CD4-positive, alpha-beta T cell treated with Interleukin-21 for 1 hour (primary cell): ENCODE measurements at places on chromosomes 16 and 17.

- DNase-seq, result no peak
Observed at GRCh38 chr16:31022544-31023251, 10.7 kb upstream of the STX4 start.

GRCh38 chr17:28986714-28987655 lies 18.8 kb downstream of the SEZ6 start:
- DNase-seq, result no peak

- DNase-seq, result peak; percentile 81
Observed at GRCh38 chr16:57485916-57486857, at the start of gene DOK4. DOK4 (minus strand) TSS chr16:57486493; CDS start chr16:57479507, 6,986 bp downstream.

- no peak for DNase-seq
Observed at GRCh38 chr17:74524653-74525464, 6.4 kb downstream of the CD300LB start.

GRCh38 chr16:11129378-11129781 lies 126.6 kb downstream of the SOCS1 start:
- no peak for DNase-seq

DNA sequence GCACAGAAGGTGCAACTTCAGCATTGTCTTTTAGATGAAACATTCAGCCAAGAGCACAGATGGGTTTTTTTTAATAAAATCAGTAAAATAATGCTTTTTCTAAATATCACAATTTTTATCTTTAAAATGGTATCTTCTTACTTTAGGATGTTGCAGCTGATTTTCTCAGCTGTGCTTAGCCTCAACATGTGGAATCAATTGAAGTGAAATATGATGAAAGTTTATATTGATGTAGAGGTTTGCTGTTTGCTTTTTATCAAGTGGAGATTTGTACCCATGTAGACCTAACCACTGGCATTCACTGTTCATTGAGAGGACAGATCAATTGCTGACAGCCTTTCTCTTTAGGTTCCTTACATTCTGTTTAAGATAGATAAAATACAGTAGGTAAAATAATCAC lies 107.8 kb downstream of the CYB561 start:
- DNase-seq, result no peak

- DNase-seq, result no peak
Observed at GRCh38 chr16:11260596-11260966, 4.6 kb upstream of the SOCS1 start.

DNA sequence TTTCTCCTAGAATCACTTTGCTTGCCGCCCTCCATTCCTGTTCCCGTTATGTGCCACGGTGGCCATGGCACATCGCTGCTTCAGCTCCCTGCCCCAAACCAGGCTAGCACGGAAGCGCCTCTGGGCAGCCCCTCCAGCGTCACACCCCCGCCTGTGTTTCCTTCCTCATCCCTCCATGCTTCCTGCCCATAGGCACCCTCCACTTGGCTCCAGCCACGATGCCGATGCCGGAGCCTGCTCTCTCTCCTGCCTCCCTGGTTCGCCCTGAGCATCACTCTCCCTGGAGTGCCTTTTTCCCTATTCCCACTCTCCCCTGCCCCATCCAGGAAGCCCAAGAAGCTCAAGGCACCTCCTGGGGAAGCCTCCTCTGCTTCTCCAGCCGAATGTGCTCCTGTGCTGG lies 3.2 kb upstream of the ARHGAP23 start:
- DNase-seq, result no peak

DNA sequence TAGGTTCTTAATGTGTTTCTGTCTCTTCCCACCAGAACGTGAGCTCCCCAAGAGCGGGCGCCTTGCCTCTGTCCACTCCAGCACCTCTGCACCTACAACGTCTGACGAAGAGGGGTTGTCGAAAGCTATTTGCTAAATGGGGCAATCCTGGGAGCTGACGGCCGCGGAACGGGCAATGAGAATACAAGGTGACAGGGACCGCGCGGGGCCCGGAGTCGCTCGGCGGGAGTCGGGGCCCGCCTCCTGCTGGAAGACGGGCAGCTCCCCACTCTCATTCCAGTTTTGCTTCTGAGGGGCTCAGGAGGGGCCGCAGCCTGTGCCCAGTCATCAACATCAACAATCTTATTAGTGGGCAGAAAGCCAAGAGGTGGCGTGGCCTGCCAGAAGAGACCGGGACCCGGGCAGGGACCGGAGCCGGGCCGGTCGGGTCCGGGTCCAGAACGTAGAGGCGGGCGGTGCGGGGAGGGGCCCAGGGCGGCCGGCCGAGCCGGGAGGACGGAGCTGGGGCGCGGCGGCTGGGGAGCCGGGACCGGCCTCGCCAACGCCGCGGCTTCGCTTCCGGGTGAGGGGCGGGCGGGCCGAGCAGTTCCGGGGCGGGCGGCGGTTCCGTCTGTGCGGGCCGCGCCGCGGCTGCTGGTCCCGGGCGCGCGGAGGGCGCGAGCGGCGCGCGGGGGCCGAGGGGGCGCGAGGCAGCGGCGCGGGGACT lies at the start of gene MOSMO:
MOSMO (plus strand) TSS at position 603 of the 706 bp plus-strand sequence. CDS start 191 bp downstream, outside the sequence.
- DNase-seq, result peak; percentile 66
